ENCODE measurements at places on chromosomes 11 and 22.

- DNase-seq: peak; percentile 56
Measured at GRCh38 chr11:64447831-64448598, 89.1 kb downstream of the RPS6KA4 start.

DNA sequence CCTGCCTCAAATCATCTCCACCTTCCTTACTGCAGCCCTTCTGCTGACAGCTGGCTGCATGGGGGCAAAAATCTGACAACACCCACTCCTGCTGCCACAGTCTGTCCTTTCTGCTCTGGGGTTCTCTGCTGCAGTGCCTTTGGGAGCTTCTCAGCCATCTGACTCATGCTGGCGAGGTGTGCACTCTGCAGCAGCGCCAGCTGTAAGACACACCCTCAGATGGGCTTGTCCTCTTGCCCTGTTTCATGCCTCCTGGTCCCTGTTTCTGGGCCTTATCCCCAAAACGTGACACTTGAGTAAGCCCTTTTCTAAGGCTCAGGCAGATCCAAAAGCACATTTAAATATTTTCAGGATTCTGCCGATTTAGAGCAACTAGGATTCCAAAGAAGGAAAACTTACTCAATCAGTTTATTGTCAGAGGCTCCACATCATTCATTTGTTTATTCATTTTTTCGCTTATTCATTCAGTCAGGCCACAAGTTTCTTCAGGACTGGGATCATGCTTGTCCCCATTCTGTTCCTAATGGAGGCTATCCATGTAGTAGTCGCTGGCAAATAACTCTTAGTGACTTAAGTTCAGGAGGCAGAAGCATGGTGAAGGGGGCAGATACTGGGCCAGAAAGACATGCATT, 60.2 kb downstream of the SMIM38 start:
- peak; percentile 16 for DNase-seq

DNA sequence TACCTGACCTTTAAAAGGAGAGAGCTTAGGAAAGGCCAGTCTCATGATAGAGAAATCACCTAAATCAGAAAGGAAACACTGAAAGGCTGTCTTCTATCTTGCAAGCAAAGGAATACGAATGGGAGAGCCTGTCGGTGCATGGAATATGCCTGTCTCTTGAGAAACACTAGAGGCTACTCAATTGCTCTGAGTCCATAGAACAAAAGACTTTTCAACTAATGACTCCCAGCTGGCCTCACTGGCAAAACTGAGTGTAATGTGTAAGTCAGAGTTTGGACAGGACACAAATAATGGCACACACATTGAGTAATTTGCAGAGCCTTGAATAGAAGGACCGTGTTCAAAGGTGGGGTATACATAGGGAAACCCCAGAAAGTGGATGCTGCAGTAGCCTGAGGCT, 171.0 kb upstream of the ARHGAP20 start:
- peak; percentile 88 for DNase-seq

- DNase-seq: no peak
Measured at GRCh38 chr11:129237456-129237855, 45.3 kb upstream of the ARHGAP32 start.

DNA sequence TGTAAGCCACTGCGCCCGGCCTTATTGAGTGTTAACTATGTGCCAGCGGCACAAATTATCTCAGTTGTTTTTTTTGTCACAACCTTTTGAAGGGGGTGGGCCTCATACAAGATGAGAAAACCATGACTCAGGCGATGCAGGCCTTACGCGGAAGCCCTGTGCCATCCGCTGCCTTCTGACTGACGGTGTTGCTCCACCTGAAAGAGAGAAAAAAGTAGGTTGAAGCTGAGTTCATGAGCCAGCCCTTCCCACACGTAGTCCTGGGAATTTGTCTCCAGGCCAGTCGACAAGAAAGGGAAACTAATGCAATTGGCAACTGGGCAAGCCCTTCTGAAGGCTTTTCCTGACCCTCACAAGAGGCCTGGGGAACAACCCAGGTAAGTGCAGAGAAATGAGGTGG, 96.9 kb upstream of the CRYBB3 start:
- DNase-seq: no peak

DNA sequence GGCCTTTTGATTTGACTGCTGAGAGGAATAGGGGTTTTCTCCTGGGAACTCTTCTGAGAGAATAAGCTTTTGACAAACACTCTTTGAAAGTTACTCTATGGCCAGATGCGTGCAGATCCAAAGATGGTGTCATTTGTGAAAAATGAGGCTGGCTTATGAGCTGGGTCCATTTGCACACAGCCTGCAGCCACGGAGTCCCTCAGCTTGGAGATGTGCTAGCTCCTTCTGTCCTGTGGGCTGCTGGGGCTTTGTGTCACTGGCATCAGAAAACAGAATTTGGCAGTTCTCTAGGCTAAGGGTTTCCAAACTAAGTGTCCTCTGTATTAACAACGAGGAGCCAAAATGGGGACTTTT, 702.4 kb downstream of the NTM start:
- peak; percentile 25 for DNase-seq

DNA sequence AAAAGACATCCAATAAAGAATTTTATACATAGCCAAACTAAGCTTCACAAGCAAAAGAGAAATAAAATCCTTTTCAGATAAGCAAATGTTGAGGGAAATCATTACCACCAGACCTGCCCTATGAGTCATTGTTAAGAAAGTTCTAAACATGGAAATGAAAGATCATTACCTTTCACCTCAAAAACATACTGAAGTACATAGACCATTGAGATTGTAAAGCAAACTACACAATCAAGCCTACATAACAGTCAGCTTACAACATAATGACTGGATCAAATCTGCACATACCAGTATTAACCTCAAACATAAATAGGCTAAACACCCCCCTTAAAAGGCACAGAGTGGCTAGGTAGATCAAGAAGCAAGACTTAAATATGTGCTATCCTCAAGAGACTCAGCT, 501.0 kb upstream of the LUZP2 start:
- no peak for DNase-seq
